ENCODE measurements at places on chromosomes 5 and 9.
A peak's percentile ranks its signal among the peaks of the same experiment; 100 is the strongest.

GRCh38 chr5:142757564-142757963 is 12.6 kb upstream of the ARHGAP26 start:
- no peak for DNase-seq

- DNase-seq: no peak
Observed at GRCh38 chr5:163504079-163504931, 1.1 kb upstream of the MAT2B start.

DNA sequence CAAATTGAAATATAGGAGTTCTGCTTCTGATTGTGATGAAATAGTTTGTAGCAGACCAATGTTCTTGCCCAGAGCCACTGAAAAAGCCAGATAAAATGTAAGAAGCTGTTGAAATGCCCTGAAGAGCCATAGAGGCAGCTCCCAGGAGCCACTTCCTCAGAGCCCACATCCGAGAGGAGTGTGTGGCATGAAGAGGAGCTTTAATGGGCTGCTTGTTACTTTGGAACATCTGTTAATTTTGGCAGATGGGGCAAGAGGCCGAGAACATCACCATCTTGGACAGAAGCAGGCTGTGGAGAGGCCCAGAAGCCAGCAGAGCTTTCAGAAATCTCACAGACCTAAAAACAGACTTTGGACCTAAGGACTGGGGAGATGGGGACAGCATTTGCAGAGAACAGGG is 370.8 kb downstream of the GADD45G start:
- DNase-seq: no peak

GRCh38 chr9:34612788-34613390 is 992 bp upstream of the RPP25L start:
- DNase-seq: no peak

DNA sequence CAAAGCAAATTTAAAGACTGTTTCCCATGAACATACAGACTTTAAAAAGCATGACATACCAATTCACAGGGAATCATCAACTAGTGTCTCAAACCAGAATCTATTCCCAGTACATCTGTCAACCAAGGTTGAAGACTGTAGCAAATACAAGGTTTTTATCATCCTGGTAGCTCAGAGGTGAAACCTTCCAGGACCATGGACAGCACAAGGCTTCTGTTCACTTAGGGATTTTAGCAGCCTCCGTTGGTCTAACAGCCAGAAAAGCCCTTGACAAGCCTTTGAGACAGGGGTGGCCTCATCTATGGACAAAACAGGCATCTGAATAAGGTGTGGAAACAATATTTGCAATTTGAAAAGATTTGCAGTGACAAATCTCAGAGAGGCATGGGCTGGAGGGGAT is 119.0 kb downstream of the TRIM32 start:
- no peak for DNase-seq

- no peak for DNase-seq
Observed at GRCh38 chr5:37658440-37658839, 181.4 kb downstream of the GDNF start.

GRCh38 chr5:127409246-127409917 is 108.1 kb upstream of the PRRC1 start:
- DNase-seq: peak; percentile 77

DNA sequence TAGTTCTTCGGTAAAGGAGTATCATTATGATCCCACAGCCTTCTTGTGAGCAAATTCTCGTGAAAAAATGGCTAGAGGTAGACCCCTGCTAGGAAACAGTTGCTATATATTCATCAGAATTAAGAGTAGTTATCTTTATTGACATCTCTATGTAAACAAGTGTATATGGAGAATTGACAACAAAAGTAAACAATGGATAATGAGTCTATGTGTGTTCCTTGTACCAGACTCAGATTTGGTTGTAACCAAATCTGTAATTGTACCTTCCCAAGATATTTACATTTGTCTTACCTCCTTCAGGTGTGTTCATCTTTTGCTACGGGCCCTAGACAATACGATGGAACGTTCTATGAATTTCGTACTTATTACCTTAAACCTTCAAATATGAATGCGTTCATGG is 2.1 kb downstream of the NIPSNAP3B start:
- DNase-seq: no peak

- no peak for DNase-seq
Observed at GRCh38 chr5:34688015-34688810, 32.1 kb downstream of the RAI14 start.

- DNase-seq: no peak
Observed at GRCh38 chr5:8700222-8700621, 831.3 kb downstream of the MTRR start.

DNA sequence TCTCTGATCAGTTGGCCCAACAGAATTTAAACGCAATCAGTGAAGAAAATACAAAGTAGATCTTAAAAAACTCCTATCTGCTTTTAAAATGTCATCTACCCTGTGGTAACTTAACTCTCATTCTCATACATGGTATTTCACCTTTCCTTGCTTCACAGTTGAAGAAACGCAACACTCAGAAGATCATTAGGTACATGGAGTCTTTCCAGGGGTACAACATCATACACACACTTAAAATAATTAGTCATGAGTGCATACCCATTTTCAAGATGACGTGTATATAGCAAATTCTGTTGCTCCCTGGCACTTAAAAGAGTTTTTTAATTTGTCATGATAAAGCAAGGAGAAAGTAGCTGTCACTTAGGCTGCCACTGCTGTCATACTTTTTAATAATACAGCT is 259.9 kb downstream of the BNC2 start:
- no peak for DNase-seq

DNA sequence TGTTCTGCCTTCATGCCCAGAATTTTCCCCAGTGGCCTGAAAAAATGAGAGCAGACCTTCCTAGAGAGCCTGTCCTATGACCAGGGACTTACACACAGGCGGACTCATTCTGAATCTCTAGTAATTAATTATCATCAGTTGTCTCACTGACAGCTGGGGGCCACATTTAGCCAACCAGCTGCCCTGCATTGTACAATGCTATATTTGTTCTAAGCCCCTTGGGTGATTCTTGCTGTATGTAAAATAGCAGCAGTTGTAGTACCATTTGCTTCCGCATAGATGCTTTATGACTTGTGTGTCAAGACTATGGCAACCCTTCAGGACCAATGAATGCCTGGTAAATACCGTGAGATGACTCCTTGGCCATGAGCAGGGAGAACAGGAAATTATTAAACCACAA is 415.4 kb upstream of the SEMA6A start:
- no peak for DNase-seq

- DNase-seq: no peak
Observed at GRCh38 chr9:83473488-83473971, 64.7 kb downstream of the FRMD3 start.

DNA sequence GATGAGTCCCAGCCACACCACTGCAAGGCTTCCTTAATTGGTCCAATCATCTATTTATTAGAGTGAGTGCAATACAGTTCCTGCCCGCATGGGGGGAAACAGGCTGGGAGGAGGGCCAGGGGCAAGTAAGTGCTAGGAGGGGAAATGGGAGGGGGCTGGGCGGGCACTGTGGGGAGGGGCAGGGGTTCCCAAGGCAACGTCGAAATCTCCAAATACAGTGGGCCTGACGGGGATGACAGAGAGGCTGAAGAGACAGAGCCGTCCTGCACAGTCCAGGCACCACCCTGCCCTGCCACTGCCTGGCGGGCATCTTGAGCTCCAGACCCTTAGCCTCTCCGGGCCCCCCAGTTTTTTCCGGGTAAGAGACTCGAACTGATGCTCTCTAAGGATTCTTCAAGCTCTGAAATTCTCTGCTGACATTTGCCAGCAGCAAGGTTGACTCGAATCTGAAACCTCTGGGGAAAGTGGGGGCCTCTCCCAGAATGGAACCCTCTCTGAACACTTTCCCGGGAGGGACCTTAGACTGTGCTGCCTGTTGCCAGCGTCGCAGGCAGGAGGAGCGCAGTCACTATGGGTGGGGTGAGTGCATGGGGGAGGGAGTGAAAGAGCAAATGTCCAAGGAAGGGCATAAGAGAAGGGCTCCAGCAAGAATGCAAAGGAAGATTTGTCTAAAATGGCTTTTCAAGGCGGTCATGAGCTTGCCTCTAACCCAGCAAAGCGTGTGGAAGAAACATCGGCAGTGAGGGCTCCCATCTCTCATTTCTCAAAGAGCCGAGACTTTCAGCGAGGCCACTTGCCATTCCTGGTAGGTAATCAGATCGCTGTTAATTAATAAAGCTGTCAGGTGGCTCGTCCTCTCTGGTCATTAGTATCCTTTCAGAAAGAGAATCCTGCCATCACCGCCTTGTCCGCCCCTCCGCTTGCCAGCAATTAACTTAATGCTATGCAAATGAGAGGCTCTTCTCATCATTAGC is 99.0 kb downstream of the GTF3C4 start:
- no peak for DNase-seq

DNA sequence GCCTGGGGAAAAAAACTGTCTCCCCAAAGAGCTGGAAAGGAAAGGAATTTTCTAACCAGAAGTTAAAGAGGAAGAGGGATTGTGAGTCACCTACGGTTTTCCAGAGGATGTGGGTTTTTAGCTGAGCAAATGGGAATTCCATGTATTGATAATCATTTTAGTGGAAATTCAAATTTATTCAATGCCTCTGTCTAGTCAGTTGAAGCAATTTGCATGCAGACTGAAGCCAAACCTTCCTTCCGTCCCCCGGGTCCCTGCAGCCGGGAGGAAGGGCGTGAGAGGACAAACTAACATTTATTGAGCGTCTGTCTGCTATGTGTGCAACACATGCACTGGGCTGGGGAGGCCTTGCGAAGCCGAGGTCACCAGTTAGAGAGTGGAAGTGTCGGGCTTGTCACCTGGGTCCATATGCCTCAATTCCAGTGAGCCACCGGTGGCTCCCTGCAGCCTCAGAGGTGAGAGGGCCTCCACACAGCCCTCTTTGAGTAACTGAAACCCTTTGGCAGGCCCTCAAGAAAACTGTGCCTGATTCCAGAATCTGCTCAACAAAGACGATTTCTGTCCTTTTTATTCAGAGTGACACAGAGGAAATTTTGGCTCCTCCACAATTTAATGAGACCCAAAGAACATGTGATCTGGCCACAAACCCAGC is 70.3 kb downstream of the COL27A1 start:
- DNase-seq: no peak

DNA sequence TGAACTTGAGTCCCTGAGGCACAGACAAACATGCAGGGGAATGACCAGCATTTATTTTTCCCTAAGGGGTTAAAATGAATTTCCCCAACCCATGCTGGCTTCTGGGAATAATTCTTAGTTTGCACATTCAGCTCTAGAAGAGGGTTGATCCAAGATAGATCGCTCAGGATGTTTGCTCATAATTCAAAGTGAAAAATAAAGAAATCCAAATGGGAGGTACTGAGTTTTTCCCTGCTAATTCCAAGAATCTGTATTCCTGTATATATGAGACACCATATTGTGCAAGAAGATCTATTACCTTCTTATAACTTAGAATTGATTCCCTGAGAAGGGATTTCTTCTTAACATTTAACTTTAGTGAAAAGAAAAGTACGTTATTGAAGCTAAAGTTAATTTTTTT is 96.2 kb downstream of the VCAN start:
- no peak for DNase-seq

GRCh38 chr5:82641331-82642003 is 363.3 kb upstream of the RPS23 start:
- peak; percentile 33 for DNase-seq

- DNase-seq: no peak
Observed at GRCh38 chr5:172503925-172504700, 49.8 kb upstream of the SH3PXD2B start.

DNA sequence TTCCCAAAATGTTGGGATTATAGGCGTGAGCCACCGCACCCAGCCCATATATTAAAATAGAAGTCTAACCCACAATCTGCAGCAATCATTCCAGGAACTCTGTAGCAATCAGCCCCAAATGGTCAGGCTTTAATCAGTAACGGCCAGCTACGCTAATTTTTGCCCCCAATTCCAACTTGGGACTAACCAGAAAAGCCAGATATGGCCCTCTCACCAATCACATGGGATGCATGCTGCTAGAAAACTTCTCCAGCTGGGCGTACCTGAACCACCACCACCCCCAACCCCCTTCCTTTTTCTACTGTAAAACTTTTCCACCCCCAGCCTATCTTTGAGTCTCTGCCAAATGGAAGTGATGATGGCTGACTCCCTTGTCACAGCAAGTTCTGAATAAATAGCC is 4.1 kb downstream of the SUSD1 start:
- no peak for DNase-seq

DNA sequence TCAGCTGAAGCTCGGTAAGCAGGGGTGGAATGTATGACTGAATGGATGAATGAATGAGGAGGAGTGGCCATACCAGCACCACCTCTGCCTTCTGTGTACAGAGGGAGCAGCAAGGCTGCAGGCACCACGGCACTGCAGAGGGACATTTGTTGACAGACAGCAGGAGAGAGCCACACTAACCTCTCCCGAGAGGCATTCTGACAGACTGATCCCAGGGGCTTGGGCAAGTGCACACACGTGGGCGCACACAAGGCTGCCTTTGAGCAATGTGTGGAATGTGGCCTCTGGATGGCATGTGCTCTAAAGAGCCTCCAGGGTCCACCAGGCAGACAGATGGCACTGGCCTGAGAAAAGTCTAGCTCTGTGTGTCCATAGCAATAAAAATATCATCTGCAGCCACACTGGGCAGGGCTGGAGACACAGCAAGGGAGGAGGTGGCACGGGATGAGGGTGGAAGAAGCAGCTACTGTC is 111.8 kb downstream of the ACTL7B start:
- DNase-seq: no peak

- DNase-seq: no peak
Observed at GRCh38 chr9:128587453-128587852, 35.1 kb downstream of the SPTAN1 start.

GRCh38 chr5:168583742-168584482 is 4.7 kb upstream of the PANK3 start:
- no peak for DNase-seq

- DNase-seq: no peak
Observed at GRCh38 chr9:16152276-16153101, 599.6 kb downstream of the CCDC171 start.

DNA sequence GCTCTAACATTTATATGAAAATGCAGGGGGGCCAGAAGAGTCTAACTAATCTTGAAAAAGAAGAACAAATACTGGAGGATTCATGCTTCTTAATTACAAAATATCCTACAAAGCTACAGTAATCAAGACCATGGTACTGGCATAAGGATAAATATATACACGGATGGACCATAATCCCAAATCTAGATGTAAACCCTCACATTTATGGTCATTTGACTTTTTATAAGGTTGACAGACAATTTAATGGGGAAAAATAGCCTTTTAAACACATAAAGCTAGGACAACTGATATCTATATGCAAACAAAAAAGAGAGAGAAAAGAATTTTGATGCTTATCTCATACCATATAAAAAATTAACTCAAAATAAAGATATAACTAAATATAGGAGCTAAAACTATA is 55.9 kb downstream of the YIPF5 start:
- DNase-seq: no peak

All from caudate nucleus (tissue), 63 donors.